ENCODE measurements at places on chromosomes 1 and 21.

GRCh38 chr21:23743821-23744220, 1863.5 kb downstream of the MRPL39 start:
- DNase-seq: no peak

GRCh38 chr1:153140484-153140883, 10.2 kb downstream of the SPRR2G start:
- DNase-seq: no peak

DNA sequence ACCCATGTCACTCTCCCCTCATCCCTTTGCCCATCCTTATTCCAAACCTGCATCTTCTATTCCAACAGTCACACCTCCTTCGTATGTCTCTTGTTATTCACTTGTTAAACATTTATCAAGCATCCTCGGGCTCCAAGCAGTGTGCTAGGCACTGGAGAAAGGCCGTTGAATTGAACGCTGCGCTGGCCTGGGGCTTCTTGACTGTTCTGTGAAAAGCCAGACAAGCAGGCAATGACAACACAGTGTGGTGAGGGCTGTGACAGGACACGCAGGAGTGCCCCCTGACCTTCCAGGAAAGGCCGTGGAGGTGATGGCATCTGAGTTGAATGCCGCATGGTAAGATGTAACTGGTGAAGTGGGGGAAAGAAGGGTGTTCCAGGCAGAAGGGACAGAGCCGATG, 19.2 kb downstream of the ETV3 start:
- DNase-seq: no peak

DNA sequence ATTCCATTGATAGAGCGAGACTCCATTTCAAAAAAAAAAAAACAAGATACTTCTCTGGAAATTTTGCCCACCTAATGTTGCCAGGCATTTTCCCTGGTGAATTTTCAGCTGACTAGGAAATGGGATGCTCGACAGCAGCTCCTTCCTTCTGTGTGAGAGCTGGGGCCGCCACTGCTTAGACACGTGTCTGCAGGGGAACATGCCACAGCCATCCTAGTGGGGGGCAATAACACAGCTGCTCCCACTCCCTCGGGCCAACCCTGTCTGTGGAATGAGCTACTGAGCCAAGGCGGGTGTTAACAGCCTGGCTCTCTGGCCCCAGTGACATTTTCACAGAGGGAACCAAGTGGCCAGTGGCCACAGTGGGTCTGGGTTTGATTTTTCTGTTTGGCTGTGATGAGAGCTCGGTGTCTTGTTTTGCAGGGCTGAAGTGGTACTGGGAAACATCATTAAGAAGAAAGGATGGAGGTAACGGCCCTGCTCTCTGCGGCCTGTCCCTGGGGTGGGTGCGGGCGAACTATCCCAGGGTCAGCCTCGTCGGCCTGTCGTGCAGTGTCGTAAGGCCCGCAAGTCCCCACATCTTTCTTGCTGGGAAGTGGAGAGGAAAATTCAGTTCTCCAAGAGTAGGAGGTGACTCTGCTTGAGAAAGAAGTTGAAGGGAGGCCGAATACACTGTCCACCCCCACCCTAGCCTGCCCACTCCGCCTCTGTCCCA, 39.2 kb downstream of the KCNAB2 start:
- DNase-seq: no peak

DNA sequence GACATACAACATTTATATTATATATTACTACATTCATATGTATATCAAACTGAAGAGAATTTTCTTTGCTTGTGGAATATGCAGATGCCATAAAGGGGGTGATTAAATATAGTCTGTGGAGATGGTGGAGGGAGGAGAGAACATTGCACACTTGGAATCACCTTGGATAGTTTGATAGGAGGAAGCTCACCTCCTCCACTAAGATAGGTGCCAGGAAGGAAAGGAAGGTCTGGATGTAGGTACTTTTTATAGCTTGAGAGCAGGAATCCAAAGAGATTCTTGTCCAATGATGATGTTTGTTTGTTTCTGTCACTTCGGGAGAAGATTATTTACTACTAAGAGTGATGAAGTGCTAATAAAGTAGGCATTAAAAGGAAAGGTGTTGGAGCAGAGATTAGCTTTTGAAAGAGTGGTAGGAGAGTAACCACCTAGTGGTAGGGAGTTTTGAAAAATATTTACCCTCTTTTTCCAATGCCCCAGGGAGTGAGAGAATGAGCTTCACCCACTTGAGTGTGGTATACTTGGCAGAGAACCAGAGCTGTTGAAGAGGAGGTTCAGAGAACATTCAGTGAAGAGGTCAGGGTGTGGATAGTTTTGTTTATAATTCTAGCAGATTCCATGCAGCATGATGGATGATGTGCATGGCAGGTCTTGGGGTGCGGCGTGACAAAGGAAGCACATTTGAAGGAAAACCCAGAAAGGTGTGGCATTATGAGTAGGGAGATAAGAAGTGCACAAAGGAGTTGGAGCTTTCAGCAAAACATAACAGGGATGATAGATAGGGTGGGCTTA, 145.0 kb downstream of the PATJ start:
- DNase-seq: no peak

DNA sequence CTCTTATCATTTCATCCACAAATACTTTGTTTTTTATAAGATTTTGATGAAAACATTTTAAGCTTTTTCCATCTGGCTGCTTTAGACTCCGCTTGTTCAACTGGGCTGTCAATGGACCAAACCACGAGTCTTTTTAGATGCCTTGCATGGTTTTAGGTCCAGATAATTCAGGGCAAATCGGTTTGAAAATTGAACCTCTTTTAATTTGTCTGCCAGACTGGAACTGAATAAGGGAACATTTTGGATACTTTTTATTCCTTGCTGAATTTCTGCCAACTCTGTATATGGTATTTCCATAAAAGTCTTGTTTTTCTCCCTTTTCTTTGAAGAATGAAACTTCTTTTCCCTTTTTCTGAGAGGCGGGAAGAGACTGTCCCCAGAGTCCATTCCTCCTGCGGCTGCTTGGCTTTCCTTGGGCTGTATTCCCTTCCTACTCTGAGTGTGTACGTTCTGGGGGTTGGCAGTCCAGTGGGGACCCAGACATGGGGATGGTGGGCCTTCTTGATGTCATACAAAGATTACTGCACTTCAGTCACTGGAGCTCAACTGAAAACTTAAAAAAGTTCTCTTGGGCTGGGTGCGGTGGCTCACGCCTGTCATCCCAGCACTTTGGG, 46.5 kb upstream of the CNN3 start:
- DNase-seq: no peak

DNA sequence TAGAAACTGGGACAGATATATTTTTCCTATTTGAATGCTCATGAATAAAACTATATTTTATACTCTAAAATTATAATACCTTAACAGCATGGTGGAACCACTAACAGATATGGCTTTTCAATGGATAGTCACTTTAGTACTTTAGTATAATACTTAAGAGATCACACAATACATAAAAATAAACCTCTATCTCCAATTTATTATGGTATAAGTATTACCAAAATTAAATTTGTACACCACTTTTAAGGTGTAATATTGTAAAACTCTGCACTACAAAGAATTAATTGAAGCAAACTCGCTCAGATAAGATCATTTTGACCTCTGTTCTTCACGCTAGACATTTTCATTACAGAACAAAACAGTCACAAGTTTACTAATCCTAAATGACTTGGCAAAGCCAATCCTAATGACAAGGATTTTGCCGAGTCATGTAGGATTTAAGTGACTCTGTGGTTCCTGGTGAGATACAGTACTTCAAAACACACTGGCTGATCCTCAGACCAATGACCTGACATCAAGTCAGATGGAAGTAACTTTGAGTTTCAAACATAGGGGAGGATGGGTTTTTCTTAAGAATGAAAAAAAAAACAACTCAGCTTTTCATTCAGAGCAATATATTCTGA, 200.6 kb downstream of the SMYD3 start:
- no peak for DNase-seq

GRCh38 chr1:112388436-112388835, 7.6 kb upstream of the CTTNBP2NL start:
- DNase-seq: no peak

DNA sequence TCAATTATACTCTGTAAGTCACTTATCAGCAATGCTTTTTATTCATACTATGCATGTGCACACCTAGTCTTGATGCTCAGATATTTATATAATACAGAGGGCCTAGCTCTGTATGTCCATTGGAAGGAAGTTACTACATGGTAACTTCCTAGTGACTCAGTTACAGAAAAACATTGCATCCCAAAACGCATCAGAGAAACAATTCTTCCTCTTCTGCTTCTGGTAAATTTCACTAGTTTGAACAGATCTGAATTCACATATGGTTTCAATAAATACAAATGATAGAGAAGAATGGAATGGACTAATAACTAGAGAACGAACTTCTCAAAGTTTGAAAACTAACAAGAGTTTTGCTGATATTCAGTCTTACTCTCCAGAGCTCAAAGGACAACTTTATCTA, 811.3 kb upstream of the ADGRL2 start:
- no peak for DNase-seq

DNA sequence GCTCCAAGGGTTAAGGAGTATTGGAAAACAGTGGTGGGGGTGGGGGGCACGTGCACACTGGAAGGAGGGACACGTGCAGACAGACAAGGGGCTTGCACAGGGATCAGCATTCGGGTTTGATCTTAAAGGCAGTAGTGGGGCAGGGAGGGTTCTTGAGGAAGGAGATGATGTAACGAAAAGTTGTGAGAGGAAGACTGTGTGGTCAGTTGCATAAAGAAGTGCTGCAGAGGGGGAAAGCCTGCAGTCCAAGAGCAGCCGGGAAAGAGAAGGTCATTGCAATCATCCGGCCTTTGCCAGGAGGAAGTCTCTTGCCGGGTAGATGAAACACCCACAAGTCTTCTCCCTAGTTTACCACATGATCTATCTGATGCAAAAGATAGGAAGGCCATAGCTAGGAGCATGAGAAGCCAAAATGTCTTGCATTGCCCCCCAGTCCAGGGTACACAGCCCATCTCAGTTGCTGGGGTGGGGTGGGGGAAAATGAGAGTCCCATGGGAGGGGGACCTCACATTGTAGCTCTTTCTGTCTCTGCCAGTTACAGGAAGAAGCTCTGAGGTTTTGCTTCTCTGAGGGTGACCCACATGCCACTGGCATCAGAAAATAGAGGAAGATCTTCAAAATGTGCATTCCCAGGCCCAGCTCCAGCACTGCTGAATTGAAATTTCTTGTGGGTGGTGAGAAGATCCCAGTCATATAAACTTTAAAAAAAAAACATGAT, 202.5 kb upstream of the RAB4A start:
- DNase-seq: no peak

GRCh38 chr1:110509655-110510054, 9.3 kb downstream of the KCNA10 start:
- no peak for DNase-seq

- DNase-seq: no peak
These were observed 75.0 kb downstream of the DNM3 start for GRCh38 chr1:171916315-171916771.

DNA sequence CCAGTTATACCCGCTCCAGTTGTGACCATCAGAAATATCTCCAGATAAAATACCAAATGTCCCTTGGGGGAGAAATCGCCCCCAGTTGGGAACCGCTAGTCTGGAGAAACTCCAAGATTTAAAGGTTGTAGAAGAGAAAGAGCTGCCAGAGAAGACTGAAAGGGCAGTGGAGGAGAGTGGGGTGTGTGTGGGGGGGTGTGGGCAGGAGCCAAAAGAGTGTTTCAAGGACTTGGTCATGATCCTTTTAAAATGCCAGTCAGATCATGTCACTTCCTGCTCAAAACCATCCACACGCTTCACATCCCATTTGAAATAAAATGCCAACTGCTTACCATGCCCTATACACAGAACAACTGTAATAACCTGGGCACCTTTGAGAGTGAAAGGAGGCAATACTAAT, 3.4 kb upstream of the HEYL start:
- no peak for DNase-seq

- no peak for DNase-seq
These were observed 11.2 kb upstream of the ADAMTSL4 start for GRCh38 chr1:150537732-150538684.

- no peak for DNase-seq
These were observed 1280.1 kb downstream of the KCNT2 start for GRCh38 chr1:195328102-195328501.

DNA sequence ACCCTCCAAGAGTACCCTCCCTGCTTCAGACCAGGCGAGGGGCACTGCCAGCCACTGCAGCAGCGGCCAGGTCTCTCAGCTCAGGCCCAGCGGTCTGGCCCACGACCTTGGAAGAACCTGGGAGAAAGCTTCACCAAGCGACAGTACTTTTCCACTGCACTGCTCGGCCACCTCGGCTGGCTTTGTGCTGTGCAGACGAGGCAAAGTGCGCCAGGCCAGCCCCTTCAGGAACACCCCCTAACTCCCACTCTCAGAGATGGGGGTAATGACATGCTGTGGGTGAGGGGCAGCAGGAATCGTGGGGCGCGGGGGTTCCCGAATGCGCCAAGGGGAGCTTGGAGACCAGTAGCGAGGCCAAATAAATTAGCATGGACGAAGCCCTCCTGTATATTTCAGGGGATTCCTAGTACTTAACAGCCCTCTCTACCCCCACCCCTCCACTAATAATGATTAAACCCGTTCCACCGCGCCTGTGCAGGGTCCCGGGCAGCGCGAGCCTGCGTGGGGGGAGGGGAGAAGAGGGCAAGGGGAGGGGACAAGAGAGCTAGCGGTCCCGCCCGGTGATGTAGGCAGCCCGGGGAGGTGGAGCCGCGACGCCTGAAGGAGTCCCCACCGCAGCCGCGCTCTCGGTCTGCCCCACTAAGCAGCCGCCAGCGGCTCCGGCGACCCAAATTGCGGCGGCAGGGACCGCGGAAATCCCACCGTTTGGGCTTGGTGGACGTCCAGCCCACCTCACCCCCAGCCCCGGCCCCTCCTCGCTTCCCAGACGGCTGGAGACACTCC, at the start of gene FAM43B:
Gene FAM43B (plus strand): TSS at position 629 of the 783 bp plus-strand sequence. CDS start 401 bp downstream, outside the sequence.
- DNase-seq: peak; percentile 8

DNA sequence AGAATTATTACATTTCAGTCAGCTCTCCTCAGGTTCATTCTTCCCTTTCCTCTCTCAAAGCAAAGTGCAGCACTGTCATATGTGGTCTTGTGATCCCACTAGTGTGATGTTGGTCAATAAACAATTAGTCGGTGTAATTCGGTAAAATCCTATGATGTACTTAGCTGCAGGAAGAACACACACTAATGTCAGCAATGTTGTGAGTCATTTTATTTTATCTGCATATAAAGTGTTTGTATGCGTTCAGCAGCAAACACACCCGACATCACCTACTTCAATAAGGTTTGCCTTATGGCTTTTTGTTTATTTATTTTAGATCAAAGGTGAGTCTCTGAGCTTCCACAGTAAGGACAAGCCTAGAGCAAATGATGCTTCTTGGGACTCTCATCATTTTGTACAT, 47.8 kb downstream of the PTPN14 start:
- DNase-seq: no peak

- no peak for DNase-seq
These were observed 1535.7 kb downstream of the BRINP3 start for GRCh38 chr1:188941986-188942385.

DNA sequence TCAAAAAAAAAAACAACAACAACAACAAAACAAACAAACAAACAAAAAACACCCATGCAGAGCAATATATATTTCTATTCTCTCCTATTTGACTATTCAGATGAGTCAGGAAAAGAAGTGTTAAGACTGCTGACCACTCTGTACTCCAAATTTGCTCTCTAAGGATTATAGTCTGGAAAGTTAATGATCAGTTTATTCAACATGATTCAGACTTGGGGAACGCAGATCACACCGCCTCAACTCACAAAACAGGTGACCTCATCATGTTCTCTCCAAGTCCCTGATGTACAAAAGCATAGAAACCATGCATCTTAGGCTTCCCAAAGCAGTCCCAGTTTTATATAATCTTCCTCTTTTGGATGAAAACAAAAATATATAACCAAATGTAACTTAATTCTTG, 51.9 kb upstream of the PRRC2C start:
- no peak for DNase-seq

- DNase-seq: peak; percentile 41
These were observed 382 bp downstream of the TRMT1L start for GRCh38 chr1:185156288-185156853.

GRCh38 chr1:227739636-227740035, 4.4 kb downstream of the SNAP47 start:
- no peak for DNase-seq
